ENCODE measurements at places on chromosomes 5 and 9.

DNA sequence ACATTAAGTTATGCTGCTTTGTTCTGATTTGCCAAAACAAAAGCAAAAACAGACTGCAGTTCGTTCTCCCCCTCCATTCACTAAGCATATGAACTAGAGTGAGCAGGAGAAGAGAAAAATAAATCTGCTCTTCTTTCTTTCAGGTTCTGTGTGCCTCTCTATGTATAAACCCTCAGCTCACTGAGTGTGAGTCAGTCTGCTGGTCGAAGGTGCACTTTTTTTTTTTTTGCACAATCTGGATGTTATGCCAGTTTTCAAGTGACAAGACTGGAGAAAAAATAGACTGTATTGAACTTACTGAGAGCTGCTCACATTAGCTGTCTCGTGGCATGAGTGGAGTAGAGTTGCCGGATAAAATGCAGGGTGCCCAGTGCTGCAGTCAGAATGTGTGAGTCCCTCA, 244.6 kb upstream of the ATP10B start:
- DNase-seq, result no peak

DNA sequence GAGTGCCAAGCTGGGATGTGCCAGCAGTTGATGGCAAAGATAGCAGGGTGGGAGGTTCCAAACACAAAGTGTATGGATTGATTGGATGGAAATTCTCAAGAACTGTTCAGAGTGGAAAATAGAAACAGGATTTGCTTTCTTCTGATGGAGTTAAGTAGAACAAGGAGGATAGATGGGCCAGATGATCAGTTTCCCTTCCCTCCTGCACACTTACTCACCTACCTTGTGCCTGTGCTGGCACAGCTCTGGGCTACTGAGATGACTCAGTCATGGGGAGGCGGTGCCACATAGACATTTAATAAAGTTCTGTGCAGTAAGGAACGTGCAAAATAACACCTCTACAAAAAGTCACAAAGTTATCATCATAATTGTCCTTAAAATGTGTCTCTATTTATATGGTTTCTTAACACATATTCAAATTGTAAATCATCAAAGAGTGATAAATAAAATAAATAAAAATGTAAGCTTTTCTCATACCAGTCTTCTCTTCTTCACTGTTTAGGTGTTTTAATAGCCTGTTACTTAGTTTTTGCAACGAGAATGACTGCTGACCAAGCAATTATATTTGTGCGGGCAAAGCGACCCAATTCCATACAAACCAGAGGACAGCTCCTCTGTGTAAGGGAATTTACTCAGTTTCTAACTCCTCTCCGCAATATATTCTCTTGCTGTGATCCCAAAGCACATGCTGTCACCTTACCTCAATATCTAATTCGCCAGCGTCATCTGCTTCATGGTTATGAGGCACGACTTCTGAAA, 12.7 kb downstream of the PTPDC1 start:
- no peak for DNase-seq

GRCh38 chr9:75139201-75139600, 50.9 kb downstream of the OSTF1 start:
- no peak for DNase-seq

GRCh38 chr5:168672016-168672415, 92.8 kb upstream of the PANK3 start:
- DNase-seq, result no peak

DNA sequence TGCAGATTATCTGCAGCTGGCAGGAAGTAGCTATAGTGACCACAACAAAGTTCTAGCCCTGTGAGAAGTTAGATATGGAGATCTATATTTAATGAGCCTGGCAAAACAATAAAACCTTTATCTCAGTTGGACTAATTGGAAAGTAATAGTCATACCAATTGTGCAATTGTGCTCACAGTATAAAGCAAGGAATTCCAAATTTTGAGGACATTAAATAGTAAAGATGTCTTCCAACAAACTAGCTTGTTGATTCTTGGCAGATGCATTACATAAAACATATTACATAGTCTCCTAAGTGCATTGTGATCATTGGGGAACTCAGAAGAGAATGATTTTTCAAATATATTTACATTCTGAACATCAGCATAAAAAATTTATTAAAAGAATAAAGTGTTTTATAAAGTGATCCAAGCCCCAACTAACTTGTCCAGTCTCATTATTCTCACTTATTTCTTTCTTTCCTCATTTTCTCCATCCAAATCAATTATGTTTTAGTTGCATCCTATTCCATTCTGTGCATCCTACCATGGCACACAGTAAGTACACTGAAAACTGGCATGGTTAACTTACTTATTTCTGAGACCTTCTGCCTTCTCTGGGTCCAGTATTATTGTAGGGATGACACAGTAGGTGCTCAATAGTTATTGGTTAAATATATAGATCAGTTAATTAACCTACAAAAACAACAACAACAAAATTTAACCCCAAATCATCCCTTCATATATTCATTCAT, 977.2 kb upstream of the NUDT12 start:
- no peak for DNase-seq

GRCh38 chr9:100131216-100131615, 32.2 kb downstream of the INVS start:
- no peak for DNase-seq

GRCh38 chr9:90259311-90260246, 383.0 kb downstream of the DIRAS2 start:
- no peak for DNase-seq

- DNase-seq, result no peak
Observed at GRCh38 chr5:83450967-83451248, 20.6 kb upstream of the VCAN start.

- no peak for DNase-seq
Observed at GRCh38 chr5:135071311-135071710, 37.3 kb upstream of the PITX1 start.

DNA sequence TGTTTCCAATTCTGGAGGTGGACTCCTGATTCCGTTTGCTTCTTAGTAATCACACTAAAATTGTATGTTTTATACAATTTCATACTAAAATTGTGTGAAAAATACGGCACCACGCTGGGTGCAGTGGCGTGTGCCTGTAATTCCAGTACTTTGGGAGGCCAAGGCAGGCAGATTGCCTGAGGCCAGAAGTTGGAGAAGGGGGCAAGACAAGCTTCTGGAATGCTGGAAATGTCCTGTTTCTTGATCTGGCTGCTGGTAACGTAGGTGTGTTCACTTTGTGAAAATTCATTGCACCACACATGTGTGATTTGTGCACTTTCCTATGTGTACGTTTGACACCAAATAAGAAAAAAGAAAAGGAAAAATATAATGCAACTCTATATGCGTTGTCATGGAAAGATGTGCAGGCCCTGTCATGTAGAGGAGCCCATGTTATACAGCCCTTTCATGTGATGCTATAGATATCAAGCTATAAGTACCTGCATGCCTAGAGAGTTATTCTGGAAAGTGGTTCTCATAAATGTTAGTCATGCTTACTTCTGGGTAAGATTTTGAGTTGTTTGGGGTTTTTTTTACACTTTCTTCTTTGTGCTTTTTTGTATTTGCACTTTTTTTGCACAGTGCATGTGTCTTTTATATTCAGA, 119.9 kb downstream of the TMEM174 start:
- no peak for DNase-seq

DNA sequence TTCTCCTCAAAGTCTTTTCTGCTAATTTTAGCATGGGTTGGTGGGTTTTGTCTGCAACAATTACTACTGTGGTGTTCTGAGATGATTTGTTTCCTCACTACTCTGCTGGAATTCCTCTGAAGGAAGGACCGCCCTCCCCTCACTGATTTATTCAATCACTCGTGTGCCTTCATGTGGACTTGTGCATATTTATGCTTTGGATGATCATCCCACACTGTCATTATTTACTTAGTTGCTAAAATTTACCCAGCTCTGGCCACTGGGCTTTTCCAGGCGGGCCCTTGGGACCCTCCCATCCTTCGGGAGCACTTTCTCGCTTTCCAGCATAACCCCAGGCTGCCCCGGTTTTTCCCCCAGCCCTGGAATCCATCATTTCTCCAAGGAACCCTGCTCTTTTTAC, 41.7 kb upstream of the NKD2 start:
- no peak for DNase-seq

DNA sequence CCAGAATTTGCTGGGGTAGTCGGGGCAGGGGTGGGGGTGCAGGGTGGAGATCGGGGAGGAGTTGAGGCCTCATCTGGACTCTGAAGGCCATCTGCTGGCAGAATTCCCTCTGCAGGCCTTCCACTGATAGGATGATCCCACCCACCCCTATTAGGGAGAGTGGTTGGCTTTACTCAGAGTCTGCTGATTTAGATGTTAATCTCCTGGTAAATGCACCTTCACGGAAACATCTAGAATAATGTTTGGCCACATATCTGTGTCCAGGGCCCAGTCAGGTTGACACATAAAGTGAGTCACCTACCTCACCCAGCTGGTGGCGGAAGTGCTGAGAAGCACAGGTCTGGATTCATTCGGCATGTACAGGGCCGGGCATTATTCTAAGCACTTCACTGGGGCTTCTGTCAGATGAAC, 50.0 kb downstream of the DAPK1 start:
- DNase-seq, result no peak

- no peak for DNase-seq
Observed at GRCh38 chr9:128887914-128888350, 6.0 kb downstream of the LRRC8A start.

GRCh38 chr5:151706906-151707305, 20.2 kb upstream of the SPARC start:
- no peak for DNase-seq

- no peak for DNase-seq
Observed at GRCh38 chr5:135729321-135729786, 105.1 kb upstream of the SLC25A48 start.

DNA sequence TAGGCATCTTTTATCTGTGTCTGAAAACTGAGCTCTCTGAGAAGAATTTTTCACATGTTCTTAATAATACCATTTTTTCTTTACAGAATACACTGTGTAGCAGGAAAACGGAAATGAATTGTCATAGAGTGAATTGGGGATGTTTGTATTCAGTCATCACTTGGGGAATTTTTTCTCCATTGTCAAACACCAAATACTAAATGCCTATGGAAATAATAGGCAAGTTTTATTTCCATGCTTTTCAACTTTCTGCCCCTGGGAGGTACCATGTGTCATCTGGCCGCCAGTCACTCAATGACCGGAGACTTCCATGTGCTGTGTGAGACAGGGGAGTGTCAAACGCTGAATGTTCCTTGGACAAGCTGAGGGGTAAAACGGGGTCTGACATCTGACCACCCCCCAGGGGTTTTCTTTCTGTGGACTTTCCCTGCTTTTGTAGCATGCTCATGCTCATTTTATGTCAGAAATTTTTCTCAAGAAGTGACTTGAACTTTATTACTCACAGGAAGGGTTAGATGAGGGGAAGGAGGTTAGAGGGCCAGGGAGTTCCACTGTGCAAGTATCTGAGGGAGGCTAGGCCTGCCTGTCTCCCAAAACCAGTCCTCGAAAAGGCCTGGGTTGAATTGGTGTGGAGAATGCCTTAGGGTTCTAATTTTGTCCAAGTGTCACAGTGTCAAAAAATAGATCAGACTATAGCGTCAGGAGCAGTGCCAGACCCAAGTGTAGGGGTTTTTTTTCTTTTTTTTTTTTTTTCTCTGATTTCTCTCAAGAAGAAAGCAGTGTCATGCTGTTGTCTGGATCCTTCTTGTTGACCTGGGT, 438.6 kb downstream of the AGTPBP1 start:
- DNase-seq, result no peak

DNA sequence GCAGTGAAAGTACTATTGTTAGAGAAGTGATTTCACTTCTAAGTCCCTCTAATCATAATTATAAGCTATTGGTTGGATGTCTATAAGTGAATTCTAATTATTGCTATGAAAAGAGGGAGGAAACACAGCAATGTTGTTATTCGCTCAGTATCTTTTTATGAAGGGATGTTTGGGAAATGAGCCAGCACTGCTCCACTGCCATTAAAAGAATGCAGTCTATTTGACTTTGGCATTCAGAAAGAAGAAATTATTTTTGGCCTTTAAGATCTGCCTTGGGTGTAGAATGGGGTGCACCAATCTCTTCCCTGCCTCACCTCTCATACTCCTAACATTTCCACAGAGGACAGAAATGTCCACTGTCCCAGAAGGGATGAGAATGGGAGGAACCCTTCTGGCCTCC, 332.0 kb downstream of the SPATA31D1 start:
- DNase-seq, result no peak

DNA sequence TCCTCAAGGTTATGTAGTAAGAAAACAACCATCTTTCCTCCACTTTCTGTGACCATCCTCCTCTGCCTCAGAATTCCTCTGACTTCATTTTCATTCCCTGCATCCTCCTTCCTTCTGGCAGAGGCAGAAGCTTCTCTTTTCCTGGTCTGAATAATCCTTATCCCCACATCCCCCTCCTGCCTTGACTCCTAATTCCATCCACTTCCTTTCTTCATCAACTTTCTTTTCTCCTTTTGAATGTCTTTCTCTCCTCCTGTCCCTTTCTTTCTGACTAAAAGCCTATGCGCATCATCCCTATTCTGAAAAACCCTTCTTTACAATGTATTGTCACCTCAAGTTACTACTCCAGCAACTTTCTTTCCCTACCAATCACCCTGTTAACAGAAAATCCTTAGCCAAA, 79.0 kb downstream of the CDO1 start:
- no peak for DNase-seq

DNA sequence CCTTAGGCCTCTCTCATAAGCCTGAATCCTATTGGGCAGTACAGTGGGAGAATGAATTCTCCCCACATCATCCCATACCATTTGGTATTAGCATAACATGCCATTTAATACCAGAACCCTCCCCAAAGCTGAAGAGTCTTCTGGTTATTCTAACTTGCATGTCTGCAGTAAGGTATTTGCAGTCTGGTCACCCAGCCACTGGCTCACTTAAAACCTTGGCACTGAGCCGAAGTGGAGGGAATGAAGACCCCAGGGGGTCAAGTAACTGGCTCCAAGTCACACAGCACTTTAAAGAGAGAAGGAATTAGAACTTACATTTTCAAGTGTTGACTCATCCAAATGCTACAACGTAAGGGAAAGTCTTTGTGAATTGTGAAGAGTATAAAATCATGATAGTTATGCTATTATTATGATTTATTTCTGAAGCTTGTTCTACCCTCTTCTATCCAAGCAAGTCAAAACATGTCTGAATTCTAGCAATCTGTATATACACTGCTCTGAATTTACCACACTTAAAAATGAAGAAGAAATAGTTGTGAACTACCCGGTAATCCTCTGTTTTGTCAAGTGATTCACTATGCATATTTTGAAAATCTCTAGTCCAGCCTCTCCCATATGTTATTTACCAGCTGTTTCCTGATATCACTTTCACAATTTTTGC, 28.5 kb downstream of the GLRA1 start:
- DNase-seq, result no peak

GRCh38 chr9:69945671-69946141, 97.9 kb upstream of the MAMDC2 start:
- DNase-seq, result no peak

GRCh38 chr5:60541980-60542379, 158.0 kb downstream of the DEPDC1B start:
- DNase-seq, result no peak

- no peak for DNase-seq
Observed at GRCh38 chr5:100299261-100299660, 235.9 kb upstream of the FAM174A start.

All from OCI-LY7 (cell line).